Lower leg skin (tissue), 4 donors: ENCODE measurements at places on chromosomes 5 and 9.

DNA sequence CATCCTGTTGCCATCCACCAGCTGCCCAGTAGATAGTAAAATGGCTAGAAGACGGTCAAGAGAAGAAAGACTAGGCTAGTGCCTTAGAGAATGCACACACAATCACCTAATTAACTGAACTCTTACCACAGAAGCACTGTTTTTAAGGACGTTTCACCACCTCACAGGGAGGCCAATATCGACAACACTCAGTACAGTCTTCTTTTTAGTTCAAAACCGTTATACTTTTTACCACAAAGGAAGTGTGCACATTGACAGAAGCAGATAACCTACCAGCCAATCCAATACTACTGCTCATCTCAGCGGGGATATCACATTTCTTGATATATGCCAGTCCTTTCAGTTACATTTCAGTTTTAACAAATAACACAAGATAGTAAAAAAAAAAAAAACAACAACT, 122.3 kb downstream of the GNAQ start:
- DNase-seq = no peak

- no peak for DNase-seq
Observed at GRCh38 chr9:70256123-70256551, 2.6 kb upstream of the SMC5 start.

- DNase-seq = no peak
Observed at GRCh38 chr5:55027595-55027994, 3.5 kb downstream of the GZMK start.

GRCh38 chr5:107639990-107640389, 30.7 kb downstream of the EFNA5 start:
- DNase-seq = no peak
